ENCODE measurements at places on chromosomes 11 and 22. TPM values are rescaled to one million over a fixed set of nuclear protein-coding genes. Genes with fewer than 3 reads are reported as not detected.

TPH1 gene
- total RNA-seq = 0.08 TPM

UCP3 gene
- total RNA-seq = 0.28 TPM

OR2AG1 gene
- not detected for total RNA-seq

TBX10 gene
- total RNA-seq = not detected

CHRNA10 gene
- total RNA-seq = 0.64 TPM

CDC42BPG gene
- 20.5 TPM for total RNA-seq

LRRC10B gene
- total RNA-seq = 0.12 TPM

SLC25A18 gene
- total RNA-seq = 0.08 TPM

CLTCL1 gene
- total RNA-seq = 6.8 TPM

MPZL2 gene
- total RNA-seq = 457 TPM
